SK-N-MC (cell line): ENCODE measurements at places on chromosomes 11 and 22.

- no peak for DNase-seq
Observed at GRCh38 chr11:1863352-1864216, 10.7 kb downstream of the LSP1 start.

DNA sequence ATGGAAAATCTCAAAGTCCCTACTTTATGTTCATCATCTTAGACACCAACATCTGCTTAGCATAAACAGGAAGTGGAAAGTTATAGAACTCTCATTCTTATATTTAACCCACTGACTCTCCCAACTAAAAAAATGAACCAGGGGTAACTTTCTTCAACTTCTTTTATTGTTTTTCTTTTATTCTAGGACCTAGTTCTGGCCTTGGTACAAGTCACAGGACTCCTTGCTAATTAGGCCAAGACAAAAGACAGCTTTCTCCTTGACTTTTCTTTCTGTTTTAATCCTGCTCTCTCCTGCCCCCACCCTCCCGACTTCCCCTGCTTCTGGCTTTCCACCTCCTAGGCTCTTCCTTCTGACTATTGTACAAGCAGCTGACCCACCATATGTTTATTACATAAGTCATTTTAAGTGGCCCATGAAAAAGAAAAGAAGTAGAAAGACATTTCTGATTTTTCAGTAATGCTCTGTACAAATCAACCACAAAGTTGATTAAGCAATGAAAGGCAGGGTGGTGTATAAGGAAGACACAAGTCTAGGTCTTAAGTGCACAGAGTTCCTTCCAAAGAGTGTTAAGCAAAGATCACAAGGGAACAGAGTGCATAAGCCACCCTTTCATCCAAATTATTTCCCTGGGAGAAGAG, 18.3 kb downstream of the JAML start:
- no peak for DNase-seq

- DNase-seq: no peak
Observed at GRCh38 chr11:14079011-14079410, 116.5 kb downstream of the SPON1 start.

DNA sequence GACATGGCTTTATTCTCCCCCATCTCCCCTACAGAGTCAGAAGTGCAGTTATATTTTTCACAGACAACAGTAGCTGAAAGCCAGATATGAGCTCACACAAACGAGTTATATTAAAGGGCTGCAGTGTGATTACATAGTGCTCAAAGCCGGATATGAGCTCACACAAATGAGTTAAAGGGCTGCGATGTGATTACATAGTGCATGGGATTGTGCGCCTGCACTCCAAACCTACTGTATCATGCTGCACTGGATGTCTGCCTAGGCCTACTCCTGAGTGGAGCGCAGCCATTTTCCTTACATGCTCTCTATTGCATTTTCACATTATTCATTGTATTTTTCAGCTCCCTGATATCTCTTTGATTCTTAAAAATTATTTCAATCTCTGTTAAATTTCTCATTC, 414.6 kb upstream of the LARGE1 start:
- no peak for DNase-seq

DNA sequence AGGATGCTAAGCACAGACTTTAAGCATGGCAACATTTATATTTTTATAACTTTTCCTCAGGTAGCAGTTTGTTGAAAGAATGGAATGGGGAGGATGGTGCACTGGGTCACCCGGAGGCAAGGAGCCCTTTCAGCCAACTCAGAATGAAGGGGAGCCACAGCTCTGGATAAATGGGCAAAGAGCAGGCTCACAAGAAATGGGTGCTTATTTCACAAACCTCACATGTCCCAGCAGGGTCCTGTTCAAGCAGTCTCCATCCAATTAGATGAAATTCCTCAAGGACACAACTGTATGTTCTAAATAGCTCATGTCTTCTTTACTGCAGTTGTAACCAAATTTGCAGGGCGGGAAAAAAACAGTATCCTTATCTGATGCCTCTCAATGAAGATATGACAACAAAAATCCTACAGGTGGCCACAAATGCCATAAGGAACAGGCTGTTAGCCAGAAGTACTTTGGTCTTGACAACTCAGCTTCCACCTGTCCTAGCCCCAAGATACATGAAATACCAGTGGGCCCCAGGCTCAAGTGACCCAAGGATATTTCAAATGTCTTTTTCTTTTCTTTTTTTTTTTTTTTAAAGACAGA, 48.2 kb downstream of the MAPK1 start:
- no peak for DNase-seq

GRCh38 chr11:1826552-1827094, 8.2 kb upstream of the SYT8 start:
- no peak for DNase-seq

DNA sequence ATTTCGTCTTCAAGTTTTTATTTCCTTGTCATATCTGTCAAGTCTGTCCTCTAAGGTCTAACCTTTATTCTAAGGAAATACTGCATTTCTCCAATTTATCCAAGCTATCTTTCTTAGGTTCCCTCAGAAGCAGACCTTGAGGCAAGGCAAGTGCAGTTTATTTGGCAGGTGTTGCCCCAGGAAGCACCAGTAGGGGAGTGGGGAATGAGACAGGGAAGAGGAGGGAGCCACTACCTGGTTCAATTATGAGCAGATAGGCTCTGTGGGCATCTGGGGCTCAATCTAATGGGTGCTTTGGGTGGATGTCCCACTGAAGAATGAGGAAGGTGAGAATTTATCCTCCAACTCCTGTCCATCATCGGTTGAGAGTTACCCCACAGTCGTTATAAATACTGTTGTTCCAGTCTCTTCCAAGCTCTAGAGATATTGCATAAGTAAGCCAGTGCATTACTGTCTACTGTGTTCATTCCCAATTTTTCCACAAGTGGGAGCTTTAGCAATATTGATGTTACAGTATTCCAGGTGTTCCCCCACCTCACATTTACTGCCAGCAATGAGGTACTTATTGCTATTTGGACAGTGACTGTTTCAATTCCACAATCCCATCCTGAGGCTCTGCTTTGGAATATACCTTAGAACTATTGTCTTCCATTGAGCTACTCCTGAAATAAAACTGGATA, 154.9 kb upstream of the CEP126 start:
- DNase-seq: no peak
